ENCODE measurements at places on chromosomes 11 and 22.

- DNase-seq, result no peak
Measured at GRCh38 chr11:19931771-19932369, 219.2 kb downstream of the NAV2 start.

- no peak for DNase-seq
Measured at GRCh38 chr11:117591316-117592039, 205.5 kb downstream of the DSCAML1 start.

DNA sequence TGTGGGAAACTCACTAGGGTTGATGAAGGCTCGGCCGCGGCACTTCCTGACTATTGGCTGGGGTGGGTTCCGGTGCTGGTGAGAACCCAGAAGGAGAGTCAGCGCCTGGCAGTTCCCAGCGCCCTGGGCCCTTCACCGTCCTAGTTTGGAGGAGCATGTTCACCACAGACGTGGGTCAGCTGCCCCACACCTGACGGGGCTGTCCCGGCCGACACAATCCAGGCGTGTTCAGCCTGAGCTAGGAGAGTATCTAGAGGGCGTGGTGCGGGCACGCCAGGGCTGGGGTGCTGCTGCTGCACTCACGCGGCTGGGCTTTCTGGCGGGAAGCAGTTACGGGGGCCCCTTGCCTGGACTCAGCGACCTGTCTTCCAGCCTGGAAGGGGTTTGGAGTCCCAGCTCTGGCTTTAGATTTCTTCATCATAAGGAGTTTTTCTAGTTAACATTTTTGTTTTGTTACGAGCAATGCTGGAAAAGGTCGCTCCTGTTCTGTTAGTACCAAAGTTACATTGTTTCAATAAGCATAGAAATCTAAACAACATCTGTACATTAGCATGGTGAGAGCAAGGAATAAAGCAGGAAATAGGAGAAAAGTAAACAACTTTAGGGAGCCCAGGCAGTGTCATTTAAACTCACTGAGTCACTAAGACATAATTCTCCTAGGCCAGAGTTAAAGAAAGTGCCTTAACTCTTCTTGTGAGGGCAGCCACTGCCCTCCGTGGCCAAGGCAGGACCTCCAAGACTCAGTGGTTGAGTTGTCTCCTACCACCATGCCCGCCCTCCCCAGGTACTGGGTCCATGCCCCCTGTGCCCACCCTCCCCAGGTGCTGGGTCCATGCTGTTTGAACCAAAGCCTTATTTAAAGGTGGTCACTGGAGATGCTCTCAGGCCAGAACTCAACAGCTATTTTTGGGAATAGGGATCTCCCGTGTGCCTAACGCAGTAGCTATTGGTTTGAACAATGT is 12.1 kb upstream of the ADORA2A start:
- DNase-seq, result no peak

DNA sequence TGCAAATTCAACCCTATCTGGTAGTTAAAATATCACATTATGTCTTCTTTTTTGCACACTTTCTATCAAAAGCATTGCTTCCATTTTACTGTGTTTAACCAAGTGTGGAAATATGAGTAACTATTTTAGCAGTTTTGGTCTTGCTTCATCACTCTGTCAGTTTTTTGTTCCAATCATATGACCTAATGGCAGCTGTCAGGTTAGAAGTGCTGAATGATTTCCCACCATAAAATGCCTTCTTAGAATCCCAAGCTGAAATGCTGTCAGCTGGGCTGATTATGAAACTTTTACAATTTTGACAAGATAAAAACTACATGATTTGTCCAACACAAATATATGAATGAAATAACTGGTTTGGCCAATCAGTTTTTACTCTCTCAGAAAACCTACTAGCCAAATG is 1654.6 kb upstream of the RAG2 start:
- DNase-seq, result no peak

DNA sequence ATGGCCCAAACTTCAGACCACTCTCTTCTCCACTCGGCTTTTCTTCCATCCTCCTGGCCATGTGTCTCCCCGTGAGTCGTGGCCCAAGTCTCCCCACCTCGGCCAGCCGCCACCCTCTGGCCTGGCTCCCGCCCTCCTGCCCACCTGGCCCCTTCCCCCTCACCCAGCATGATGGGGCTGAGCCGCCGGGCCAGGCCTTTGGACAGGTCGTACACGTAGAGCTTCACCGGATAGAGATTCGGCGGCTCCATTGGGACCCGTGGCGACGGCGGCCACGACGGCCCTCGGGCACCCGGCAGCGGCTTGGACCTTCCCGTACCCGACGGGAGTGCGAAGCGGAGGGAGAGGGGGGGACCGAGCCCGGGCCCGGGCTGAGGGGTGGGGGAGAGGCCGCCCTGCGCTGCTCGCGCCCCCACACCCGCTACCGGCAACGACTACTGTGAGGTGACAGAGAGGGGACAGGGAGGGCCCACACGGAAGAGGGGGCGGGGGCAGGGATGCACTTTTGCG is at the start of gene DESI1:
DESI1 (minus strand) TSS at position 455 of the 510 bp plus-strand sequence; CDS start at position 251, 204 bp downstream.
- DNase-seq, result no peak

DNA sequence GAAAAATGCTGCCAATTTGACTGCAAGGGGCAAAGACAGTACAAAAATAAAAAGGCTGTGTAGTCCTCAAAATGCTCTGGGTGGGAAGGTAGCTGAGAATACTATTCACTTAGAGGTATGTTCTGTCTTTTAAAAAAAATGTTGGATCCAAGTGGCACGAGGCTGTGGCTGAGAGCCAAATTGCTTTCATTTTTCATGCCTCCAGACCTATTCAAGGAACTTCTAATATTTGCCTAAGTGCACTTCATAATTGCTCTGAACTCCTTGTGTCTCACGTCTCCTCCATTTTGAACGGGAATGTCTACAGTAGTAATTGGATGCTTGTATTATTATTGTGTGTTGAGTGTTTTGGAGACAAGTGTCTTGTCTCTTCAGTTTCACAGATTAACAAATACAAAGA is 19.1 kb upstream of the SLC22A25 start:
- DNase-seq, result no peak

DNA sequence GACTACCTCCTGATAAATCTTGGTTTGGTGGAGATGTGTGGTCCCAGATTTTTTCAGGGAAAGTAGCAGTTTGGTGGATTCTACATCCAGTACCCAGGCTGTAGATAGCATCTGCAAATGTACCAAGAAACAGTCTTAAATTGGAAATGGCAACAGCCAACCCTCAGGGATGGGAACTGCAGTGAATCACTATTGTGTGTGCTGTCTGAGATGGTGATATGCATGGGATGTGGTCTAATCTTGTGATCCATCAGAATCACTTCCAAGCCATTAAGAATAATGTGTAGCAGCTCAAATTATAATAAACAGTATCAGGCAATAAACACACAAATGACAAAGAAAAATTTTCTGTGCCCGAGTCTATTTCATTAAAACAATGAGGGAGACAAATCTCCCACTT is 3.4 kb downstream of the OLFML1 start:
- no peak for DNase-seq

DNA sequence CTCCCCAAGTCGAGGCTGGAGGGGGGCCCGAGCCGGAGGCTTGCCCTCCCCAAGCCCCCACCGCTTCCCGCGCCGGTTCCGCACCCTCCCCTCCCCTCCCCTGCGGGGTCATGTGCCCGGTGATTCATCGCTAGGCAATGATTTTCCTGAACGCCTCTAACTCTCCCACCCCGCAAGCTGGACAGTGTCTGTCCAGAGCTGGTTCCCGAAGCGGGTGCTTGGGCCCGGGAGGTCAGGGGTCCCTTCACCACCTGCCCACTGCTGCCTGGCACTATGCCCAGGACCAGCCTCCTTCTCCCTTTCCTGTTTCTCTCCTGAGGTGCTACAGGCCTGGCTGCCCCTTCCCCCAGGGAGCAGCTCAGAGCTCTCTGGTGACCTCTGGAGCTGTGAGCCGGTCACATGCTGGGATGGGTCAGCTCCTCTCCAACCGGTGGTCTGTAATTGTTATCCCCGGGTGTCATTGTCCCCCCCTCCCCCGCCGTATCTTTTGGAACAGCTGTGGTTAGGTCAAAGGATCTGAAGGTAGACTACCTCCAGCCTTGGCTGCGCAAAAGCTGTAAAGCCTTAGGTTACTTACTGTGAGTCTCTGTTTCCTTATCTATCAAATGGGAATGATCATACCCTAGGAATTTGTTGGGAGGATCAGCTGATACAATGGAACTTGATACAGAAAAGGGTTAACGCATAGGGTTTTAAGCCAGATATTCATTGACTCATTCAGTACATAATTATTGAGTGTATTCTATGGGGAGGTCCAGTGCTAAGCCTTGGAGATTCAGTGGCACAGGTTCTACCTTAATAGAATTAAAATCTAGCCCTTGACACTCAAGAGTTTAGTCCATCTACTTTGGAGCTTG is 753 bp downstream of the STX3 start:
- peak; percentile 14 for DNase-seq

DNA sequence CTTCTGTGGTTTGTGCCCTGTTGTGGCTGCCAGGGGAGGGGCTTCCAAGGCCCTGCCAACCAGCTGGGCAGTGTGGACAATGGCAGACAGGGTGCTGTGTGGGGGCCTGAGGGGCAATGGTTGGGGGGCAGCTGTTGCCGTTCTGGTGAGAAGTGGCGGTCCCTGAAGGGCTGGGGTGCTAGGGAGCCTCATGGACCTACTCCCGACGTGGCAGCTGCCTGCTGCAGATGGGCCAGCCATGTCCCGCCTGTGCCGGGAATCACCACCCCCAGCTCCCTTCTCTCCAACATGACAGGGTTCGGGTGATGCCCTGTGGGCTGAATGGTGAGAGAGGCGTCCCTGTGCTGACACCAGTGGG is 74.2 kb downstream of the KCNQ1 start:
- no peak for DNase-seq

- no peak for DNase-seq
Measured at GRCh38 chr11:93845181-93846092, 5.0 kb downstream of the VSTM5 start.

GRCh38 chr22:47571616-47572015 is 809.2 kb downstream of the TBC1D22A start:
- DNase-seq, result no peak

GRCh38 chr11:19832086-19832750 is 119.6 kb downstream of the NAV2 start:
- no peak for DNase-seq

DNA sequence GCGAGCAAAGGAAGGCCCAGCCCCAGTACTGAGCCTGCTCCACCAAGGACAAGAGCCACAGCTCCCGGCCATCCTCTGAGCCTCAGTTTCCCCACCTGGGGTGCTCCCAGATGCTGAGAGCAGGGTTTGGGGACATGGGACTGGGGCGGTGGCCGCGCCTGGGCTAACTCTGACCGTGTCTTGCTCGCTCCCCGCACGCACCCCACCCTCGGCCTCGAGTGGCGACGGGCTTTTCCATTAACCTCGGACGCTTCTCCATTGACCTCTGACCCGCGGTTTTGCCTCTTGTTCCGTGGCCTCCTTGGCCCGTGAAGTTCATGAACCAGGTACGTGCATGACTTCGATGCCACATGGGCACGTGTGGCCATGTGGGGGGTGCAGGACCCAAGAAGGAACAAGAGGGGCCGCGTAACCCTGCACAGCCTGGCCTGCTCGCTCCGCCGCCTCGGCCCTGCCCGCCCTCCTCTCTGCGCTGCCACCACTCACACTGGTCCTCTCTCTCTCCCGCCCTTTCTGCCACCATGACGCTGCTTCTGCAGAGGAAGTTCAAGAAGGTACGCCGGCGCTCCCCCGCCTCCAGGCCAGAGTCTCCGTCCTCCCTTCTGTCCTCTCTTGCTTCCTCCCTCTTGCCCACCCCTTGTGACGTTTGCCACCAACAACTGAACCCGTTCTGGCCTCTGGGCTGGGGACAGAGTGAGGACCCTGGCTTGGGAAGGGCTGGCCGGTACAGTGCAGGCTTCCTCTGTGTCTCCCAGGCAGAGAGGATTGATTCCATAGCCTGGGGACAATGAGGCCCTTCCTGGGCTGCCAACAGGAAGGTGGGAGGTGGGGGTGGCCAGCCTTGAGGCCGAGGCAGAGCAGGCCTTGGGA is 6.9 kb downstream of the TNNT3 start:
- no peak for DNase-seq

DNA sequence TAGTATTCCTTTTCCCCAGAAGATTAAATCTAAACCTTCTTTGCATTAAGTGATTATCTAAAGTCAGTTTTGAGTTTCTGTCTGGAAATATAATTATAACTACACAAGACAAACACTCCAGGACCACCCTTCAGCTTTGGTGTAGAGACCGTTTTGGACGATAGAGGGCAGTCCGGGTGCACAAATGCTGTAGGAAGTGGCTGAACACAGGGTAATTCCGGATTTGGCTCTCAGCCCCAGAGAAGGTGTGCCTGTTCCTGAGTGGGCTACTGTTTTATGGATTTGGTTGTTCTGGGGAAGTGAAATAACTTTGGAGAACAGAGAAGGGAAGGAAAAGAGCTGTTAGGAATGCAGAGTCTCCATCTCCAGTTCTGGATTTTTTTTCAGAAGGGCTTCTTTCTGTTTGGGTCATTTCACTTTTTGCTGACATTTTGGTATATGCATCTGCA is 14.8 kb downstream of the EXT2 start:
- peak; percentile 37 for DNase-seq

DNA sequence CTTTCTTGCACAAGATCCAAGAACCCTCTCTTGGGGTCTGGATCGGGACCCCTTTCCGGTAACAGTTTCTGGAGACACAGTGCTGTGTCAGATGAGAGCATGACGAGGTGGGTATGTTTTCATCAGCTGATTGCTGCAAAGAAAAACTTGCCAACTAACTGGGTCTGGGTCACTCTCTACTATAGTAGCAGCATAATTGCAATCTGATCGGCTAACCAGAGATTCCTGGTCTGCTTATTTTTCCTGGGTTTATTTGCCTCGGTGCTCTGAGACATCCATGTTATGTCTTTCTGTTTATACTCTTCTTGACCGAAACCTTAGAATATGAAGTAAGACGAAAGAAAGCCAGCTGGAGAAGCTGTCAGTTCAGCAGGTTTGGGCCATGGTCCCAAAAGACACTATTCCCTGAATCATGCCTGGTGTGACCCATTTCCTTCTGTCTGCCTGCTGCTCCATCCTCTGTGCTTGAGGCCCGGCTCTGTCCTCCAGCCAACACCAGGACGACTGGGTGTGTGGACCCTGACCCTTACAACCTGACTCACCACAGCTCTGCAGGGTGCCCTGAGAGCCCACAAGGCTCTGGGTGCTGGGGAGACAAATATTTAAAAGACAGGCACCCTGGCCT is 24.1 kb upstream of the CLMP start:
- no peak for DNase-seq
